ENCODE measurements at places on chromosomes 5 and 9.

DNA sequence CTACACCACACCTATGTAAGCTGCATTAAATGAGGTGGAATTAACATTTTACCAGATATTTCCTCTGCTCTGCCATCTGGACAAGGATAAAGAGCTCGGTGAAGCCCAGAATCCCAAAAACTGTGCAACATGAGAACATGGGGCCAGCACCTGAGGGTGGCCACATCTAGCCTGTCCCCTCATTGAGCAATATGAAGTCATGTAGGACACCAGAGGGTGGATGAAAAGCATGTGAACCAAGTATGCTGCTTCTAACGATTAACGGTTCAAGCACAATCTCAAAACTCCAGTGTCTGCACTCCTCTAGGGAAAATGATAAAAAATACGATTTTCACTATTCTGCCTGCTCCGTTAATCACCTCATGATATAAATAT is 545.8 kb downstream of the EBF1 start:
- no peak for DNase-seq

DNA sequence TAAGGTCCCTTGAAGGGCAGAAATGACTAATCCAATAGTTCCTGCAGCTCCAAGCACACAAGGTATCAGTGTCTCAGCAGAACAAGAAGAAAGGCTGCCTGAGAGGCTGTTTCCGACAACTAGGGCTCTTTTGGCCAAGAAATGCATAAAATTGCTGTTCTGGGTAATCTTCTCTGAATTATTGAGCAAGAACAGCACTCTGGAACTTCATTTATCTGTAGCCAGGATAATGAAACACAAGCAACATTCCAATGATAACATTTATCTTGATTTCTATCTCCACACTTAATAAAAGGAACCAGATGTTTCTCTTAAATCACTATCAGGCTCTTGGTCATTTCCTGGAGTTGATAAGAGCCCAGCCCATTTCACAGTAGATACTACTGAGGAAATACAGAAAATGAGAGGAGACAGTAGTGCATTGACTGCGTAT is 17.0 kb upstream of the AUH start:
- DNase-seq, result no peak

DNA sequence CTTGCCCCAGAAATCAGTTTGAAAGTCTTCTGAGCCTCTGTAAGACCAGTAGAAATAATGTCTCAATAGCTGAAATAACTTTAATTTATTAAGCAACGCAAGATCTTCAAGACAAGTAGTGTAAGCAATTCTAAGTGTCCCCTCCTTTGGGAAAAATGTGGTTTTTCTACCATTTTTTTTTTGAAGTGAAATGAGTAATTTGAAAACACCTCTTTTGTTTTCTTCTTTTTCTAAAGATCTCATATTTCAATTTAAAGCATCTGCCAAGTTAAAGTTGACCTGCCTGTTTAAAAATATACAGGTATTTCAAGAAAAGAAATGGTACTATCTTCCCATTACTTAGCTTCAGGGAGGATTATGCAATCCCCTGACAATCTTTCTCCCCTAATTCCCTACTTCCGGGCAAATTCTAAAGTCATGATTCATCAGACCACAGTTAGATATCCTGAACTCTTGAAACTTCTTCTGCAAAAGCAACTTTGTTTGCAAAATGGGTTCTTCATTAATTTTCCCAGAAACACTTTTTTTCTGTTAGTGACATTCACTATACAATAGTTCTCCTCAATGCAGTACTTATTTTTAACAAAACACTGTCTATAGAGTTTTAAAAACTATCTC is 7.8 kb upstream of the ANXA1 start:
- DNase-seq, result no peak

GRCh38 chr5:76371960-76372322 is 31.1 kb upstream of the IQGAP2 start:
- no peak for DNase-seq
